ENCODE measurements at places on chromosomes 12 and 14.
A peak's percentile ranks its signal among the peaks of the same experiment; 100 is the strongest.

DNA sequence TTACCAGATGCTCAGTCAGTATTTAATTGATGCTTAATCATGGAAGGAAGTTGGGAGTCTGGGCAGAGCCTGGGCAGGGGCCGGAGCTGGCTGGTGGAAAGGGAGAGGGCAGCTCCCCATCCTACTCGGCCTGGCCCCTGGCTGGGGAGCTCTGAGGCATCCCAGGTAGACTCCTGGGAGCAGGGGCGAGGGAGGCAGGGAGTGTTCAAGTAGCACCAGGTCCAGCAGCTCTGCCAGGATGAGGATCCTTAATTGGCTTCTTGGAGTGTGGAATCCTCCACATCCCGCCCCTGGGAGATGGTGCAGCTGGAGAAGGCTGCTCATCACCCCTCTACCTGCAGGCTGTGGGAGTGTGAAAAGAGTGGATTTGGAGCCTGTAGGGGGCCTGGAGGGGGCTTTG lies 30.9 kb downstream of the SYNDIG1L start:
- no peak for DNase-seq

DNA sequence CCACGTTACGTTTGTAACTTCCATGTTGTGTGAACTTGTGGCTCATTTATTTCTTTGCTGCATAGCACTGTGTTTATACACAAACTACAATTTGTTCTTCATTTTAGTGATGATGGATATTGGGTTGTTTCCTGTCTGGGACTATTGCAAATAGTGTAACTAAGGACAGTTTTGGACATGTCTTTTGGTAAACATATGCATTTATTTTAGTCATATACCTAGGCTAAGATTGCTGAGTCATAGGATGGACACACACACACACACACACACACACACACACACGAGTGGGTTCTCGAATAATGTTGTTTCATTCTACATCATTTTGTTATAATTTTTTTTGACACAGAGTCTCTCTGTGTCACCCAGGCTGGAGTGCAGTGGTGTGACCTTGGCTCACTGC lies 123.5 kb upstream of the CAND1 start:
- no peak for DNase-seq

DNA sequence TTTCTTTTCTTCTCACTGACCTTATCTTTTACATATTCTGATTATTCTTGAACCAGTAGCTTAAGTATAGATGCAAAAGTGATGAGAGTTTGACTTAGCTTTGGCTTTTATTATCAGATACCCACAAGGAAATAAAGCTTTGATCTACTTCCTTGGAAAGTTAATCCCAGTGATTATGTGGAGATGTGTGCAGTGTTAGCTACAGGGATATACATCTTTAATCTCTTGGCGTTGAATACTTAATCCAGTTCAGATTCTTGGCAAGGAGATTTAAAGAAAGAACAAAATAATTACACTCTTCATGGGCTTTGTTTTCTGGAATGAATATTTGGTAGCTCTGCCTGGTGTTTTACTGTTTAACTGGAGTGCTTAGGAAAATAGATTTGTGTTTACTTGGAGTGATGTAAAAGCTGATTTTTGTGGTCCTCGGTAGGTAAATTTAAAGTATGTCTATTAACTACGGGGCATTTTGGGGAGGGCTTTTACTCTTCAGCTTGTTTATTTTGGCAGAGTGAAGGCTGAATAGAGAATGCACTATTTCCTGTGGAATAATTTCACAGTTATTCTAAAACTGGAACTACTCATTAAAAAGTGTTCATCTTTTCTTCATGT lies 150.1 kb upstream of the LRIG3 start:
- DNase-seq, result no peak

- no peak for DNase-seq
Observed at GRCh38 chr12:28424965-28425364, 234.7 kb downstream of the CCDC91 start.

DNA sequence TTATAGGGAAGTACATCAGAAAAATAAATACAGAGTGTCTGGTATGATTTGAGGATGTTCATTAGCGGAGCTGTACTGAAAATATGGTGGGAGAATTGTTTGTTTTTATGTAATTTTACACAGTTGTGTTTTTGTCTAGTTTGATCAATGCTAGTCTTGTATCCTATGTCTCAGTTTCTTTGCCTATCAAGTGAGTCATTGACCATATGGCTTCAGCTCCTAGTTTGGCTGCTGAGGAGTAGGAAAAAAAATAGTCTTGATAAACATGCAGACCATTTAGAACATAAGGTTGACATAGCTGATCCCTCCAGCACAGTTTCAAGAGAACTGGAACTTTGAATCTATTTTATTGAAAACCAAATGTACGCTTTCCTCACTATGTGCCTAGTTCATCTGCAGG lies 1292.1 kb upstream of the FLRT2 start:
- no peak for DNase-seq

- DNase-seq, result no peak
Observed at GRCh38 chr14:69657950-69658355, 46.6 kb downstream of the SUSD6 start.

DNA sequence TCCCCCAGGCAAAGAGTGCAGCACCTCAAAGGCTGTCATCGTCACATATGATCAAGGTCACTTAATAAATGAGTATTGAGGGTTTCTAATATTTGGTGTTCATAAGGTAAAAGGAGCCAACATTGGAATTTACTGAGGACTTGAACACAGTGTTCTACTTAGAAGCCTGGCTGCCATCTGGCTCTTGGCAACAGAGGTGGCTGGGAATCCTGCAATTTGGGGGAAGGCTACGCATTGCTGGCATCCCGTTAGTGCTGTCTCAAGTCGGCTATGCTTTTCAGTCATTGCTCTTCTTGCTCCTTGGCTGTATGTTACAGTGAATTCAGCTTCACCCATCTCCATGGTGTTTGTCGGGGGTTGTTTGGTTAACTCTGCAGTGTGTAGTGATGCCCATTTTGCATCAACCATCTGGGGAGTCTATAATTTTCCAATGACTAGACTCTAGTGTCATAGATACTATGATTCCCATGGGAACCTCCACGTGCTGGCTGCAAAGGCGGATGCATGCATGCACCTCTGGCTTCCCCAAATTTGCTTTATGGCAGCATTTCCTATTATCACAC lies 12.9 kb upstream of the SLC24A4 start:
- no peak for DNase-seq

GRCh38 chr14:89294872-89295271 lies 122.2 kb downstream of the FOXN3 start:
- DNase-seq, result no peak

DNA sequence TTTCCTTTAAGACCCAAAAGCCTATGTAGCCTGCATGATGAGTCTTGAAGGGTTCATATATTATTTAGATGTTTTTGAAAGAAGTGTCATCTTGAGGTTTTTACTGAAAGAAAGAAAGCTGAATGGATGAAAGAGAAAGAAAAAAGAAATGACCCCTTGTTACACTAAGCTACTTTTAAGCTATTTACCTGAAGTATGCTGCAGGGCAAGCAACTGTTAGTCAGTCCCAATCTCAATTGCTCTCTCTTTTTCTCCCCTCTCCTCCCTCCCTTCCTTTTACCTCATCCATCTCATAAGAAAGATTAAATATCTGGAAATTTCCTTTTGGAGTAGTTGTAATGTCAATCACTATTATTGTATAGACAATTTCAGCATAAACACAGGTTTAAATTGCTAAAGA lies 512.4 kb downstream of the TMTC2 start:
- DNase-seq, result no peak

- DNase-seq, result no peak
Observed at GRCh38 chr12:5102806-5103205, 59.1 kb downstream of the KCNA5 start.

- DNase-seq, result no peak
Observed at GRCh38 chr14:27392153-27392552, 794.3 kb upstream of the NOVA1 start.

DNA sequence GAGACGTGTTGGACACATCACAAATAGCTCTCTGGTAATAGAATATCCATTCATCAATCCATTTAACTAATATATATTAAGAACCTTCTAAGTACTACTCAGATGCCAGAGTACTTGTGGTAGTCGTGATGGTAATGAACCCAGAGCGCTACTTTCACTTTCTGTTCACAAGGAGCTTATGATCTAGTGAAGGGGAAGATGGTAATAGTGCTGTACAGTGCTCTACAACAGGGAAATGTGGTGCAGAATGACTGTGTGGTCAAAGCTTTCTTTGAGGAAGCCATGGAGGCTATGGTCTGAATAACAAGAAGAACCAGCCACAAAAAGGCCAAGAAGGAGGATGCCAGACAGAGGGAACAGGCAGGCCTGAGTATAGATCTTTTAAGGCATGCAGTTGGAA lies 212.0 kb downstream of the PTPRO start:
- DNase-seq, result no peak

DNA sequence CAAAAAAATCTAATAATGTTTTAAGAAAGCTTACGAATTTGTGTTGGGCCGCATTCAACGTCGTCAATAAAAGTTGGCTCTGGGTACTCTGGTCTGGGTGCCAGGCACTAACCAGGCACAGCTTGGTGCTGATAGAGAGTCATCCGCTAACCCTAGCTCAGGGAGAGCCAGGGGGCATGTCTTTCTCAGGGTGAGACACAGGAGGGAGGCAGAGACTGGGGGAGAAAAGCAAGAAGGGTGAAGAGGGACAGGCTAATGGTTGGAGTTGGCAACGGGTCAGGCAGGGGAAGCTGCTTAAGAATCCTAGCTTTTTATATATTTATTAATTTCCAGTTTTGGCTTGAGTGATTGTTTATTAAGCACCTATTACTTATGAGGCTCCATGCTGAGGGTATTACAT lies 105.0 kb downstream of the CMKLR1 start:
- no peak for DNase-seq

- no peak for DNase-seq
Observed at GRCh38 chr12:26810330-26810729, 22.7 kb downstream of the ITPR2 start.

DNA sequence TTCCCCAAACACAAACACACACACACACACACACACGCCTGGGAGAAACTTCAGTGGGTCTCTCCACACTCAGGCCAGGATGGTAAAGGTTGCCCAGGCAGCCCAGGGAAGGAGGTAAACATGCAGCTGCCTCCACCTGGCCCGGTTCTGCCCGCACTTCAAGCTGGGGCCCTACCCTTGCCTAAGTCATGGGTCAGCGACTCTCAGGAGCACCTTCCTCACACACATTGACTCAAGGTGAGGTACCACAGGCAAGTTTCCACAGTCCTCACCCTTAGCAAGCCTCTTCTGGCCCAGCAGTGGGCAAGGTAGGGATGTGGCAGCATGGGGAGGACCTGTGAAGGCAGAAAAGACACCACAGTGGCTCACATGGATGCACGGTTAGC lies 14.1 kb upstream of the FAIM2 start:
- DNase-seq, result no peak

DNA sequence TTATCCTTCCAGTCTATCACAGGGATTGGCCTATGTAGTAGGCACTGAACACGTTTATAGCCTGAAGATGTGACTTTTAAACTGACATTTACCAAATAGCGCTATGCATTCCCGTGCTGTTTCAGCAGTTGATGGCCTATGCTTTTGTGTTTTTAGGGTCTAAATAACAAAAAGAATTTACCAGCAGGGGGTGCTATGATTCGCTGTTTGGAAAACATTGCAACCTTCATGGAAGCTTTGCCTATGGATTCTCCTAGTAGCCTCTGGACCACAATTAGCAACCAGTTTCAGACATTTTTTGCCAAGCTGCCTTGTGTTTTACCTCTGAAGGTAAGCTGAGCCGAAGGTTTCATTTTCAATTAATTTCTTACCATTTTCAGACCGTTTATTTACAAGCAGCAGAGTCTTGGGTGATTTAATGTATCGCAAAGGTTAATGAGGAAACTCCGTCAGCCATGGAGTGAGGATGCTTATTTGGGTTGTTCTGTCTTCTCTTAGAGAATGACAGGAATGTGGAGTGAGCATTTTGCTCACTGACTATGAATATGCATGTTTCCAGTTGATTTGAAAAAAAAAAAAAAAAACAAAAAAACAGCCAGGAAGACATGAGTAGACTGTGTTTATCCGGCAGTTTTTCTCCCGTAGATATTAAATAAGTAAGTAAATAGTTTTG lies 133.1 kb downstream of the PRIMA1 start:
- DNase-seq, result no peak

GRCh38 chr12:117040496-117040895 lies 58.7 kb downstream of the TESC start:
- DNase-seq, result no peak

- DNase-seq, result no peak
Observed at GRCh38 chr12:3748620-3749019, 4.3 kb downstream of the CRACR2A start.

GRCh38 chr12:110688446-110689280 lies at the start of gene HVCN1:
Gene HVCN1 (minus strand): TSS chr12:110689115. CDS start chr12:110683245, 5,870 bp downstream.
- no peak for DNase-seq

GRCh38 chr14:22664261-22664660 lies 20.1 kb upstream of the OR6J1 start:
- DNase-seq, result peak; percentile 97

DNA sequence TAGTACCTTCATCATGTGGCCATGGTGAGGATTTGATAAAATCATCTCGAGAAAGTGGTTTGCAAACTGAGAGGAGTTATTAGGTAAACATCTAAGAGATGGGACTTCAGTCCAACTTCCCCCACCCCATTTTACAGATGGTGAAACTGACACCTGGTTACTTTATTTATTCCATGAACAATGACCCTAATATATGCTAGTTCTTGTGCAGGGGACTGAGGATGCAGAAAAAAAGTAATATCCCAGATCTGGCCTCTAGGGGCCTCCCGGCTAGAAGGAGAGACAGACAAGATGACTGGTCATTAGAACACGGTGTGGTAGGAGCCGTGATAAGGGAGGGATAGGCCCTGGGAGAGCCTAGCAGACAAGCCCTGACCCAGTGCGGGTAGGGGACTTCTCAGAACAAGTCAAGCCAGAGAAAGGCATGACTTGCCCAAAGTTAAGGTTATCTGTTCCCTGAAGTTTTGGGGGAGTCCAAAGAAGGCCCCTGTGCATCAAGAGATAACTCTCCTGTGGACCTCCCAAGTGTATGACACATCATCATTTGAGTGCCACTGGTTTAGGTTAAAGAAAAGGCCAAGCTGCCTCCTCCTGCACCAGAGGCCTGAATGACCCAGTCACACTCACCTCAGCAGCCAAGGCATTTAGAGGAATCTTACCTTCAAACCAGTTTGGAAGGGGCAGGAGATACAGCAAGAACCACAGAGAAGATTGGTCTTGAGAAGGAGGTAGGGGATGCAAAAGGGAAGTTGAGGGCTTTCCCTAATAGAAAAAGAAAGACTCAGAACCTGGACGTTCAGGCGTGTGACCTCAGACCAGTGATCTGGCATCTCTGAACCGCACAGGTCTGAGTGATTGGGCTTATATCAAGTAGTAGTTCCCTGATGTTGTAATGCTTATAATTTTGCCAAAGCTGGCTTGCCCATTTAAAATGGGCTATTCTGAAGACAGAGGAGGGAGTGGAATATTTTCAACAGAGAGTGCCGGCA lies 1.6 kb downstream of the CMKLR1 start:
- no peak for DNase-seq

All from NCI-H2029 treated with DMSO at 0.1 percent for 48 hours (cell line).